Fibroblast of skin of right biceps (primary cell): ENCODE measurements at places on chromosomes 1 and 21.
A peak's percentile ranks its signal among the peaks of the same experiment; 100 is the strongest.

- peak; percentile 62 for DNase-seq
Observed at GRCh38 chr1:63635681-63636080, 42.5 kb downstream of the PGM1 start.

DNA sequence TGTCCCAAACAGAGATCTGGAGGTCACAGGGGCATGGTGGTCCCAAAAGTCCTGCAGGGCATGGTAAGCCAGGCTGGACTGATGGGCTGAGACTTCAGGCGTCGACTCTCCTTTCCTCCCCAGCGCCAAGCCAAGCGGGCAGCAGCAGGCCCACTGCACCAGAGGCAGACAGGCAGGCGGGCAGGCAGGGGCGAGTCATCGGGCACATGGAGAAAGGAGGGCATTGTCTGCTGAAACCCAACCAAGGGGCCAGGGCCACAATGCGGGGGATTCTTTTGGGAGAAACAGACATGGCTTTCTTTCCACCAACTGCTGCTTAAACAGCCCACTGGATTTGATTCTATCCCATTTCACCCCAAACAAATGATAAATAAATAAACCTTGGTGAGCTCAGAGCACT lies 46.2 kb downstream of the TRABD2B start:
- DNase-seq: no peak

GRCh38 chr1:3842912-3843311 lies 14.1 kb downstream of the CEP104 start:
- no peak for DNase-seq

GRCh38 chr1:161994175-161994668 lies 29.4 kb downstream of the OLFML2B start:
- DNase-seq: no peak

DNA sequence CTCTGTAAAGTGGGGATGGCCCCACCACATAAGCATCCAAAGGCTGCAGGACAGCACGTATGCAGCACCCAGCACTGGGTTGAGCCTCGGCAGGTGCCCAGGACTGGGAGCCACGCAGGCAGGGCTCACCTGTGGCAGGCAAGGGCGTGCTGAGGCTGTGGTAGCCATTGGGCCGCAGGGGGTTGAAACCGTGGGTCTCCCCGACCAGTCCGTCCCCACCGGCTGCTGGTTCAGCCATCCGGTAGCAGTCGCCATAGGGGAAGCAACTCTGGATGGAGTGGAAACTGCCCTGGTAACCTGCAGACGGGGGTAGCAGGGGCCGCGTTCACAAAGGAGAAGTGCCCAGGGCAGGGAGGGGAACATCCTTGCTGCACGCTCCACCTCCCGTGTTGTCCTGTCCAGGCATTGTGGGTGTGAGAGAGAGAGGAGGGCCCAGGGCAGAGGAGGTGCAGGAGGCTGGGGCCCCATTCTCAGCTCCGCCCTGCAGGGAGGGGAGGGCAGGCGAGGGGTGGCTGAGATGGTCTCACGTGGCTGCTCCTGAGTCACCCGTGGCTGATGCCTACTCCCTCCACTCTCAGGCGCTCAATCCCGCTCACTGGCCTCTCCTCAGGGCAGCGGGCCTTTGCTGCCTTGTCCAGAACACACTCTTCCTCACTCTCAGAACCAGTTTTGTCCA lies 49.9 kb downstream of the DMRTB1 start:
- DNase-seq: peak; percentile 29

GRCh38 chr1:31733389-31734219 lies 29.8 kb upstream of the COL16A1 start:
- DNase-seq: no peak

- no peak for DNase-seq
Observed at GRCh38 chr21:15849927-15850326, 120.1 kb downstream of the USP25 start.
